ENCODE measurements at places on chromosomes 2 and 18.
A peak's percentile ranks its signal among the peaks of the same experiment; 100 is the strongest.

DNA sequence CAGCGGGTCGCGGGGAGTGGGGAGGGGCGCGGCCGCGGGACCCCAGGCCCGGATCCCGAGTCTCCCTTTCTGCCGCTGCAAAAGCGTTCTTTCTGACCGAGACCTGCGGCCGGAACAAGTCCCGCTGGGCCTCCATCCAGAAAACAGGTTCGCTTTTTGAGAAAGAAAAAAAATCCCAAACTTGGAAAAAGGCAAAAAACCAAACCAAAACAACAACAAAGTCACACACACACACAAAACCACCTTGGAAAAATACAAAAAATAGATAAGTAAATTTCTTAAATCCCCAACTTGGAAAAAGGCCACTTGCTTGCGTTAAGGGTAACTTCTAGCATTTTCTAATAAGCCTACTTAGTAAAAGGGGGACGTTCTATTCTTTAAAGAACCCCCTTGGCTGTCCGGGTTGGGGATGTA lies 250 bp upstream of the CHST10 start:
- DNase-seq = no peak

DNA sequence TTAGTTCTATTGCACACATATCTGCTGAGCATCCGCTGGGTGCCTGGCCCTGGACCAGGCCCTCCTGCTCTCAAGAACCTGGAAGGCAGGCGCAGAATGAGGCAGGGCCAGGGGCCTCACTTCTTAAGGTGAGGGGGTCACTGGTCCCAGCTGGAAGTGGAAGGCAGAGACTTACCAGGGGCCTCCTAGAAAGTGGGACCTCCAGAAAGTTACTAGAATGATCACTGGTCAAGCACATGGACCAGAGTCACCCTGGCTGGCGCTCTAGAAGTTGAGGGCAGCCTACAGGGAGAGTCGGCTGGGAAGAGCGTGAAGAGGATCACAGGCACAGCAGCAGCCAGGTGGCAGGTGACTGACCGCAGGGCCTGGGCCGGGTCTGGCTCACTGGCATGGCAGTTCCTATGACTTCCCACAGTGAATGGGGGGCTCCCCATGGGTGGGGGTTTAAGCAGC lies 26.1 kb upstream of the MAL start:
- no peak for DNase-seq

DNA sequence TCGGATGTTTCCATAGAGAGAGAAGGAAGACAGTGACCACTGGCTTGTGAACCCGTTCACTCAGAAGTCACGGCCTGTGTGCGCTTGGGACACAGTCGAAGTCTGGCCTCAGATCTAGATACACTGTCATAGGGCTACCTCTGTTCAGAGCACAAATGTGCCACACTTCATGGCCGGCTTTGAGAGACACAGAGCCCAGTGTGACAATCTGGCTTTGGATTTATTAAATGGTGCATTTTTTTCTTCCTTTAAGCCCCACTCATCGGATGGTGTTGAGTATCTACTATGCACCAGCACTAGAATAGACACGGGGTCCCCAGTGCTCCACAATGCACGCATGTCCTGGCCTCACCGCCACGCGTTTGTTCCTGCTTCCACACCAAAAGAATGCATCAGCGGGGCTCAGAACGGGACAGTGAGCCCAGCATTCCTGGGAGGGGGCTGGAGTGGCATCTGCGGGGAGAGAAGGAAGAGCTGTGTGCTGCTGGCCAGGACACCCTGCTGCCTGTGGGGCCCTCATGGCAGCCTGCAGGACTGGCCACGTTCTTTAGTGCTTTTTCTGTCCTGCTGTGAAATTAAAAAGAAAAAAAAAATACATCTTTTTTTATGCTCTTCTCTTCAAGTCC lies 738.9 kb upstream of the SALL3 start:
- no peak for DNase-seq

GRCh38 chr2:126638746-126639145 lies 17.2 kb upstream of the GYPC start:
- DNase-seq = no peak

GRCh38 chr2:96253006-96253405 lies 12.8 kb downstream of the TMEM127 start:
- DNase-seq = no peak

- no peak for DNase-seq
Measured at GRCh38 chr2:118519511-118519910, 327.9 kb downstream of the EN1 start.

DNA sequence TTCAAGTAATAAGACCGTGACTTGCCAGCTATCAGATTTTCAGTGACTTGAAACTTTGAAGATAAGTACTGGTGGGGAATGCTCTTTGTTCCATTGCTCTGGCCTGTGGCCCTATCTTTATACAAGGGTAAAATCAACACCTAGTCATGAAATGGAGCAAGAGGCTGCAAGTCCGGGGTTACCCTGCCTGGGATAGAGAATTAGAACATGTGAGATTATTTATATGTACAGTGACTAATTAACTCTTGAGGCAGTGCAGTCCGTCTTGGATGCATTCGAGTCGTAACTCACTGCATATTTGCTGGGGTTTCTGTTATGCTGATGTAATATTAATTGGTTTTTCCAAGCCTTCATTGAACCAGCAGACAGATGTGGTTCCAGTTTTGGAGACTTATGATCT lies 105.8 kb upstream of the LYPD6 start:
- DNase-seq = no peak

- no peak for DNase-seq
Measured at GRCh38 chr2:233354971-233355574, 779 bp downstream of the DGKD start.

DNA sequence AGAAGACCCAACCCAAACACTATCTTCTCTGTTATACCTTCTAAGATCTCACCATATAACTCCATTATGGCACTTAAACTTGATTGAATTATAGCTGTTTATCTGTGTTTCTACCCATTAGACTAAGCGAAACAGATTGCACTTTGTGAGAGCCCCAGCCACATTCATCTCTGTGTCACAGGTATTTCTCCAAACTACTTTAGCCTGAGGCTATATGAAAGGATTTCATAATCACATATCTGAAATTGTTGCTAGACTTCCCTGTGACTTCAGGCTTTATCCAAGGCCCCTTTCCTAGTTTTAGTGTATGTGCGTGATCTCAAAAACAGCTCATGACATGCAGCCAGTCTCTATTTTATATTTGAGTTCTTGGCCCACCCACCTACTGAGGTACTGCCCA lies 745.0 kb upstream of the ACVR2A start:
- no peak for DNase-seq

DNA sequence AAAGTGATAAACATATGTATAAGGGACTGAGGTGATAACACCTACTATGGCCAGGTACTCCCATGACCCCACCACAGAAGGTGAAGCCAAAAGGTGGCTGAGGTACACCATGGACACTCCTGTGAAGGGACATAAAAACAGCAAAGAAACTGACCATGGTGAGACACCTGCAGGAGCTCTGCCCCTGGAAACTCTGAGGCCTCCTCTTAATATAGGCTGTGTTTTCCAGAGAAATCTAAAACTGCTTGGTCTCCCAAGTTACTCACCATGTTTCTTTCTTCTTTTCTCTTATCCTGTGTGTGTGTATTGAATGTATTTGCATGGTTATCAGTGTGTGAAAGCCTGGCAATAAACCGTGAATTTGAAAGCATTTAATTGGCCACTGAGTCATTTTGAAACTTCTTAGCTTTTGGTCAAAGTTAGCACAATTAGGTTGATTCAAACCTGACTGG lies 739.3 kb upstream of the GCFC2 start:
- no peak for DNase-seq

- DNase-seq = no peak
Measured at GRCh38 chr2:143758629-143759330, 629.6 kb downstream of the ARHGAP15 start.

GRCh38 chr2:44016282-44016681 lies 20.5 kb upstream of the LRPPRC start:
- DNase-seq = no peak

DNA sequence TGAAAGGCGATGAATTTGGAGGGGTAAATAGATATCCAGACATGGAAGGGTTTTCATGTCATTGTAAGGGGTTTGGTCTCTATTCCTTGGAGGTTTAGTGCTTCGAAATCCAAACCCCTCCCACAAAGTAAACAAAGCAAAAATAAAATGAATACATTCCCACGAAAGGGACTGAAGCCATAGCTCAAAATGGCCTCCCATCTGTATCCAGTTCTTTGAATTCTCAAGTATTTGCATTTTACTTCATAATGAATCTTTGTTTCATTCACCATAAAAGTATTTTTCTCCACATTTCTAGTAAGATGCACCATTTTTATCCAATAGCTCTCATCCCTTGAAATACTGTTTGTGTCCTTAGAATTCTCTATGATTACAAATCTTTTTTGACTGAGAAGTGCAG lies 103.2 kb upstream of the DTNA start:
- no peak for DNase-seq

GRCh38 chr2:218003281-218003944 lies 618 bp upstream of the TNS1 start:
- no peak for DNase-seq

- DNase-seq = no peak
Measured at GRCh38 chr18:76346490-76347130, 148.4 kb downstream of the ZNF516 start.

GRCh38 chr2:134301099-134301927 lies 47.4 kb downstream of the MGAT5 start:
- no peak for DNase-seq

- DNase-seq = no peak
Measured at GRCh38 chr2:181879295-181879694, 12.2 kb upstream of the ITPRID2 start.

DNA sequence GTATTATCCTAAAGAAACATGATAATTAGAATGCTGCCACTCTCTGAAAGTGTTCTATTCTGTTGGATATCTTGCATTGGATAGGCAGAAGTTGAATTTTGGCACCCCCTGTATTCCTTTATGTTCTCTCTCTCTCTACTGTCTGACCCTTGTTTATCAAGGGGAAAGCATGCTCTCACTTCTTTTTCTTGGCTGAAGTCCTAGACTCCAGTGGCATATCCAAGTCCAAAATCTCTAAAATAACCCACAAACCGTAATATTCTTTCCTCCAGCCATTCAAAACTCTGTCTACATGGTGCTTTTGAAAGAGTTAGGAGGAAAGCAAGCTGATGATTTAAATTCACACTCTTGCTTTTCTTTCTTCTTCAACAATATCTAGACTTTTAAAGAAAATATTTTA lies 669.7 kb downstream of the TDRD15 start:
- DNase-seq = no peak

DNA sequence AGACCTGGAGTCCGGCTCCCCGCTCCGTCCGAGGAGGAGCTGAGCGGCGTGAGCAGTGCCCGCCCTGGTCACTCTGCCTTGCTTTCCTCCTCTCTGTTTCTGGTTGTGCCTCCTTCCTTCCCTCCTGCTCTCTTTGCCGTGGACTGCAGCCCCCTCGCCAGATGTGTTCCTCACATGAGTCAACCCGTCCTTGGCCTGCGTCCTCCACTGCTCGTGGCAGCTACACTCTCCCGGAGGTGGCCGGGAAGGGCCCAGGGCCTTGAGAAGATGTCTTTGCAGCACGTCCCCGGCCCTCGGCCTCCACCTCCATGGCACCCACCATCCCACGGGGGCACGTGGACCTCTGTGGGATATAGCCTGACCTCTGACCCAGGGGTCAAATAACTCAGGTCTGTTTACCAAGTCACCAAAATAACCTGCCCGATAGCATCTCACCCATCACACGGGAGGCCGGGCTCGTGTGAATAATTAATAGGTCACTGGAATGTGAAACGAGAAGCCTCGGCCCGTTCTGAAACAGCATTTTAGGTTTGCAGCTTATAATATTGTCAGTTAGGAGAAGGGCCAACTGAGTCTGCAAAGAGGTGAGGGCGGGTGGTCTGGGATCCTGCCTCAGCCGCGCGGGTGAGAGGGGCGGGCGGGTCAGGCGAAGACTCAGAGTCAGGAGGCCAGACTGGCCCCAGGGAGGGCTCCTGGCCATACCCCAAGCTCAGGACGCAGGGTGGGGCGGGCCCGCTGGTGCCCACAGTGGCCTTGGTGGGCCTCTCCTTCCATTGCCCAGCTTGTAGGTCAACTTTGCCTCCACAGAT lies 42.6 kb downstream of the NFATC1 start:
- DNase-seq = no peak

- DNase-seq = no peak
Measured at GRCh38 chr18:70036168-70036567, 88.5 kb upstream of the CD226 start.

GRCh38 chr18:22604986-22605421 lies 187.3 kb upstream of the CTAGE1 start:
- DNase-seq = no peak

DNA sequence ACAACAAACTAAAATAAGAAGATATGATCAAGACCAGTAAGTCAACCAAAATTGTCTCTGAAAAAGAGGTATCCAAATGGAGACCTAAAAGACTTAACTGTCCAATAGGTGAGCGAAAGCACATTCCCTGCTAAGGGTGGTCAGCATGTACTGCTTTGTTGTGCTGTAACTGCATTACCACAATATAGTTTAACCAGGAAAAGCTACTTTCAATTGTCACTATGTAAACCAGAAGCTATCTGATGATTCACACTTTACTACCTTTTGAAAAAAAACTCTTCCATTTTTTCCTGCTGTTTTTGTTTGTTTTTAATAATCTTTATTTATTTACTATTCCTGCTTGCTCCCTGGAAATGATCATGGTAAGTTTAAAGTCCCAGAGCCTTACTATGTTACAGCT lies 36.1 kb downstream of the ASXL2 start:
- no peak for DNase-seq

GRCh38 chr2:35852-36251 lies 10.5 kb downstream of the FAM110C start:
- no peak for DNase-seq

- DNase-seq = no peak
Measured at GRCh38 chr2:231680285-231680991, 27.9 kb upstream of the PTMA start.

DNA sequence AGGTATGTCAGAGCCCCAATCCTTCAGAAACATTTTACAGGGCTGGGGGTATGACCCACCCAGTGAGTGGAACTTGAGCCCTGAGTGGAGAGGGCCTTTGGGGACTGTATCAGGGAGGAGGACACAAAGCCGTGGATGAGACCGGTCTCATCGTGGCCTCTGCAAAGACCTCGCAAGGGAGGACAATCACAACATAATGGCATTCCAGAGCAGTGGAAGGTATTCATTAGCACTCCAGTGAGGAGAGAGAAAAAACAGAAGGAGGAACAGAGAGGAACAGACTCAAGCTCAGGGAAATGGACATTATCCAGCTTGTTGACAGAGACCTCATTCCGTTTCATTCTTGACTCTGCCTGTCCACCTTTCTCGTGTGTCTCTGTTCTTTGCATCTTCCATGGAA lies 38.8 kb upstream of the CTAGE1 start:
- DNase-seq = no peak

- DNase-seq = peak; percentile 56
Measured at GRCh38 chr2:158753641-158754611, 41.2 kb upstream of the DAPL1 start.

- no peak for DNase-seq
Measured at GRCh38 chr2:41079011-41079410, 627.1 kb upstream of the SLC8A1 start.

GRCh38 chr2:96962567-96963203 lies 23.7 kb downstream of the FAM178B start:
- DNase-seq = no peak

DNA sequence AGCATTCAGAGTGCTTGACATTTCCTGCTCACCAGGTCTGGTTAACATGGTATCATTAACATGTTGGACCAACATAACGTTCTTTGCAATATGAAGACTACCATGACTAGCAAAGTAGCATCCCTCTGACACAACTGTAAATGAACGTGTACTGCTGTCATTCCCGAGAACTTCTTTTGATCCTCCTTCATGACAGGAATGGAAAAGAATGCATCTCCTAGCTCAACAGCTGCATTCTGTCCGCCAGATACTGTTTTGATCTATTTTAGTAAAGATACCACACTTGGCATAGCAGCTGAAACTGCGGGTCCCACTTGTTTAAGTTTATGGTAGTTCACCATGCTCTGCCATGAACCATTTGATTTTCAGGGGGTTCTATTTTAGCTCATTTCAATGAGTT lies 144.2 kb upstream of the PARD3B start:
- no peak for DNase-seq

Measured in left renal cortex interstitium (tissue), 4 donors.